Dermis microvascular lymphatic vessel endothelial cell (primary cell): ENCODE measurements at places on chromosomes 12 and 14. TPM values are rescaled to one million over a fixed set of nuclear protein-coding genes. Genes with fewer than 3 reads are reported as not detected.

The GPD1 gene
- total RNA-seq: under 0.01 TPM in 1 of 2 replicates, not detected in the other

The SIX1 gene
- under 0.01 TPM in 1 of 2 replicates, not detected in the other for total RNA-seq

The FAM181A gene
- not detected in 2 replicates for total RNA-seq

The MMP14 gene
- total RNA-seq: 74.8 and 81.0 TPM in 2 replicates

The SAMD15 gene
- total RNA-seq: 0.38 and 1.0 TPM in 2 replicates

The CLEC4E gene
- not detected in 2 replicates for total RNA-seq

The PPFIA2 gene
- total RNA-seq: not detected in 2 replicates
